ENCODE measurements at places on chromosomes 1 and 21.
A peak's percentile ranks its signal among the peaks of the same experiment; 100 is the strongest.

GRCh38 chr1:62687903-62688686, at the start of gene DOCK7:
TSS of gene DOCK7 (minus strand) at chr1:62688386. CDS start at chr1:62688264, 122 bp downstream.
- DNase-seq: peak; percentile 74

GRCh38 chr1:115710859-115711624, 57.5 kb downstream of the CASQ2 start:
- DNase-seq: peak; percentile 40

- no peak for DNase-seq
Measured at GRCh38 chr1:16980473-16981268, at the start of gene MFAP2. TSS of gene MFAP2 (minus strand) at chr1:16980620. CDS start at chr1:16978273, 2,347 bp downstream.

- no peak for DNase-seq
Measured at GRCh38 chr21:38675182-38675824, 130.4 kb upstream of the ETS2 start.

- no peak for DNase-seq
Measured at GRCh38 chr1:29213055-29213454, 17.7 kb downstream of the MECR start.

GRCh38 chr1:187027253-187027652, 198.5 kb downstream of the PLA2G4A start:
- DNase-seq: no peak

DNA sequence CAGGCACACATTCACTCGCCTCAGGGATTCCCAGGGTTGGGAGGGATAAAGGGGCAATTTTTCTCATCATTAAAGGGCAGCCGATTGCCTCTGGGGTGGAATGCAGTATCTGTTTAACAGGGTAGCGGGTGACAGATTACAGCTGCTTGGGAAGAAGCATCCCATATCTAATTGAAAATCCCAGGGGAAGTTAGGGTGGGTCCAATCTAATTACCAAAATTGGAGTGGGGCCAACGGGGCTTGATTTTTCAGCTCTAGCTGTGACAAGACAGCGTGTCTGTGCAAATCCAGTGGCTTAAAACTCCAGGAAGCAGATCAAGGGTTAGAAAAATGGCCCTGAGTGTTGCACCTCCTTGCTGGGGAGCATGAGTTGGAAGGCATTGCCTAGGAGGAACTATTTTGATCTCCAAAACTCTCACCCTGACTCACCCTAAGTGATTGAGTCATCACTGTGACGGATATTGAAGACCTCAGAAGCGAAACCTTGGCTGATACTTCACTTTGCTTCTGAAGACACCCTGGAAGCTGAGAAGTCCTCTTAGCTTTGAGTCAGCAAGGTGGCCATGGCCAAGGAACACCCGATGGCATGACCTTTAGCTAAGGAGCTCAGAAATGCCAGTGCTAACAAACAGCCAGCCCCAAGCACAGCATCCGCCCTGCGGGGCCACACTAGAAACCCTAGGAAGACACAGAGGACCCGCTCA, 46.0 kb downstream of the GRHL3 start:
- DNase-seq: no peak

GRCh38 chr1:44677201-44677766, 2.8 kb downstream of the ARMH1 start:
- peak; percentile 78 for DNase-seq

DNA sequence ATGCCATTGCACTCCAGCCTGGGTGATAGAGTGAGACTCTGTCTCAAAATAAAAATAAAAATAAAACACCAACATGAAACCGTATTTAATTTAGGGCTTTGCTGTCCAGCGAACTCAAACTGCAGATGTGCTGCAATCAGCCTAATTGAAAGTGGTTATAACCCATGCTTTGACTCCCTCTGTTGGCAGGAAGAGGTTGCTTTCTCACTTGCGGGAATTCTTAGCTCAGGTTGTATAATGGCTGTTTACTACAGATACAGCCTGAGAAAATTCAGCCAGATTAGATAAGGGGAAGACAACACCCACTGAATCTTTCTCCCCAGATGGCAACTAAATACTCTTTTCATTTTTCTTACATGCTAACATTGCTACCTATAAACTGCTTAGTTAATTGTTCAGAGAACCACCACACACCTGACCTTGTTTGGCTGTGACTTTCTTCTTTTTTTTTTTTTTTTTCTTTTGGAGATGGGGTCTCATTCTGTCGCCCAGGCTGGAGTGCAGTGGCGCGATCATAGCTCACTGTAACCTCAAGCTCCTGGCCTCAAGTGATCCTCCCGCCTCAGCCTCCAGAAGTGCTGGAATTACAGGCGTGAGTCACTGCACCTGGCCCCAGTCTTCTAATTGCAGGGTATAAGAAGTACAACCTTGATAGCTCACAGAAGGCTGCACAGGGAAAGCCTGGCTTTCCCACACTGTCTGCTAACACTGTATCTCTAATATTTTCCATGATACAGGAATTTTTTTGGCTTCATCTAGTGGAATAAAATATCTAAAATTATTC, 34.6 kb downstream of the DNTTIP2 start:
- peak; percentile 92 for DNase-seq

GRCh38 chr21:41815652-41816582, 49.1 kb upstream of the RIPK4 start:
- DNase-seq: no peak

DNA sequence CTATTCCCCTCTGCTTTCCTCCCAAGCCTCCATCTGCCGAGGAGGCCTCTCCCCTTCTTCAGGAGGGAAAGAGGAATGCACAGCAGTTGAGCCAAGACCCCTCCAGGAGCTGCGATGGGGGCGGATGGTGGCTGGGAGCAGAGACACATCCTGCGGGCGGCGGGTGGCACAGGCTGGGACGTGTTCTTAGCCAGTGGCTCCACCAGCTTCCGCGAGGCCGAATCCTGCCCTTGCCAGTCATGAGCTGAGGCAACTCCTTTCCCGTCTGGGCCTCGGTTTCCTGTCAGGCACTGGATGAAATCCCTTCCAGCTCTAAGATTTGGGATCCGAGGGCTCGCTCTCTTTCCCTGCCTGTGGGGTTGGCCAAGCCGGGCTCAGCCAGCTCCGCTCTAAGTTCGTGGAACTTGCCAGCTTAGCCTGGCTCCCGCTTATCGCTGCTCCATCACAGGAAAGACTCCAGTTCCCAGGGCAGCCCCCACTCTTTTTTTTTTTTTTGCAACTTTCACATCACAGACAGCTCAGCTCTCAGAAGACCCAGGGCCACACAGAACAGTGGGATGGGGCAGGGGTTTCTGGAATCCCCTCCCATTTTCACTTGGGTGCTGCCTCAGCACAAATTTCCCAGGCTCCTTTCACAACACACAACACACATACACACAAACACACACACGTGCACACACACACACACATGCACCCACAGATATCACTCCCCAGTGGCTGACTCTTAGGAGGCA, 506 bp downstream of the MYOM3 start:
- DNase-seq: no peak
